ENCODE measurements at places on chromosomes 6 and 20.

DNA sequence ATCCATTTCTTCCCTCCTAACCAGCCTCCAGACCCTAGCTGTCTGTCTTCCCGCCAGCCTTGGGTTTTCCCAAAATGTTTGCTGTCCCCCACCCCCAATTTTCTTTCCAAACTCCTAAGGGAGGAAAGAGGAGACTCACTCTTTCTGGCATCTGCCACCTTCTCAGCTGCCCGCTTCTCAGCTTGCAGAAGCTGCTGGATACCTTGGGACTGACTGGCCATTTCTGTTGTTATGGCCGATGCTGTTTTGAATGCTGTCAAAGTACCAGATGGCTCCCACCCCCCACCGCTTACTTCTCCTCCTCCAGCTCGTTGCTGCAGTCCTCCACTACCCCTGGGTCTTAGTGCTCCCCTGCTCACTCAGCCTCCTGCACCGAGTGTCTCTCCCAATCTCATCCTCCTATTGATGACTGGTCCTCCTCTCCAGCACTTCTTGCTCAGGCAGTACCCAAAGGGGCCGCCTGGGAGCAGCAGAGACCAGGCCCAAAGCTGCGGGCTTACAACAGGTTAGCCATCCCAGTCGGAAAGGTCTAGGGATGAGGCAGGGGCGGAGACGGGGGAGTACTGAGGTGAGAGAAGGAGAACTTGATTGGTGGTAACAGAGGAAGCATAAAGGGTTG, at the start of gene ATP6V1G2:
Gene ATP6V1G2 (minus strand): TSS at position 270 of the 619 bp plus-strand sequence. CDS start 49 bp downstream, at position 221.
- peak; percentile 77 for DNase-seq

- DNase-seq, result no peak
Observed at GRCh38 chr20:53757472-53757913, 163.9 kb upstream of the ZNF217 start.

GRCh38 chr20:56628873-56629463, at the start of gene TFAP2C:
TFAP2C (plus strand) TSS chr20:56629306; CDS start chr20:56629545, 239 bp downstream.
- DNase-seq, result no peak

- DNase-seq, result no peak
Observed at GRCh38 chr6:158191032-158191431, 22.9 kb downstream of the GTF2H5 start.

DNA sequence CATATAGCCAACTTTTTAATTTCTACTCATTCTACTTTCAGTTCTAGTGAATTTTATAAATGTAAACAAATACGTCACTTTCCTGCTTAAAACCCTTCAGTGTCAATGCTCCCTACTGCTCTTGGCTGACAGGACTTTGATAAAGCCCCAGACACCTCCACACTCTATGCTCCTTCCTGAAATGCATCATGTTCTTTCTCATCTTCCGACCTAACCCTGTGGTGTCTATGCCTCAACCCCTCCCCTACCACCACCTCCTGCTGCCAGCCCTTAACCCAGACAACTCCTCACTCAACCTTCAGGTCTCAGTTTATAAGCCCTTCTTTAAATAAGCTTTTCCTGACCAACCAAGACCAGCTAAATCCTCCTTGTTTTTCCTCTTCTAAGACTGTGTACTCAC, 19.1 kb downstream of the TLDC2 start:
- no peak for DNase-seq

- DNase-seq, result no peak
Observed at GRCh38 chr6:111600588-111601445, 4.9 kb downstream of the TRAF3IP2 start.

GRCh38 chr6:87902383-87902782, 145.3 kb upstream of the SPACA1 start:
- no peak for DNase-seq

DNA sequence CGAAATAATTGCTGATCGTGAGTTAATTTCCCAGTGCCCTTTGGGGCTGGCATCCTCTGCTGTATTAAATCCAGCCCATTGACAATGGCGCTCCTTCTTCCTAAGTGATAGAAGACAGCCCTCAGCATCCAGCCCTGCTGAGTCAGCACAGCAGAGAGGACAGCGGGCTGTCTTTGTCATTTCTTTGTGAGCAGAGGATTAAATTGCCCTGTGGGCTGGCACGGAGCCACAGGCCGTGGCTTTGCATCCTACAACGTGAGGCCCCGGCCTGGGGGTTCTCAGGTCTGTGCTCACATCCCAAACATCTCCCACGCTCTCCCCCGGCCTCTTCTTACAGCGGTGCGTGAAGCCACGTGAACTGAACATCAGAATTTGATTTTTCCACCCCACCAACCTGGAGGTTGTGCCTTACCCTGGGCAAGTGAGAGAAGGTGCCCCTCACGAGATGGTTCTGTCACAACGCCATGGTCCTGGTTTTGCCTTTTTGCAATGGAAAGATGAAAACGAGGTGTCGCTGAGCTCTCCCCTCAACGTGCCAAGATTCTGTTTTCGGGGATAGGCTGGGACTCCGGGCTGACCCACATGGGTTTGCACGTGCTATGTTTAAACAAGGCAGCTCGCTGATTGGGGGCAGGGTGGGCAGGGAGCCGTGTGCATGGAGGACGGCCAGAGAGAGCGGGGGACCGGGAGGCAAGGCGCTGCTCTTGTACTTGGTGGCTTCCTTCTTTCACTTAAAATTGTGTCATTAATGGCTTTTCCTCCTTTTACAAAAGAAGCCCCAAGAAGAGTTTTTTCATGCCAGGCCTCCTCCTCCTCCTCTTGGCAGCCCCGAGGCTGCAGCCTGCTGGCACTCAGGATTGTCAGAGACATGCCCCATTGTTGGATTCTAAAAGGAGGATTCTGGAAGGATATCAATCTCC, 19.5 kb downstream of the CDH4 start:
- DNase-seq, result no peak

DNA sequence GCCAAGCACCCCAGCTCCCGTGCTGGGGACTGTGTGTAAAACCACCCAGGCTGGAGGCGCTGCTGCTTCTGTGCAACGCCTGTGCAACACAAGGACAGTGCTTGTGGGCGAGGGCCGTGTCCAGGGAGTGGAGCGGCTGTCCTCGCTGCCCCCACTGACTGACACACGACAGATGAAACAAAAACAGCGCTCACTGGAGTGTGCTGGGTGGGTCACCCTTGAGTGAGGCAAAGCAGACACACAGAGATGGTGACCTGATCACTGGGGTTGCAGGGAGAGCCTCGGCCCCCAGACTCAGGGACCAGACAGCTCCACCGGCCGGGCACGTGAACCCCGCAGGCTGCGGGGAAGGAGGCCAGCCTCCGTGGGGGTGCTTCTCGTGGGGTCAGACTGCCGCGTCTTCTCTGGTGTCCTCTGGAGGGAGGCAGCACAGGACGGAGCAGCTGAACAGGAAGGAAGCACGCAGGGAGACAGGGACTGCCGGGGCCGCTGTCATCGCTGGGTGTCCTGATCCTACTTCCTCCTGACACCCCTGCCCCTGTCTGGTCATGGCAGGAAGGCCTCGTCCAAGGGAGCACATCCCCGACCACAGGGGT, 75.9 kb upstream of the CST7 start:
- DNase-seq, result no peak

GRCh38 chr20:7146552-7147219, 379.2 kb downstream of the BMP2 start:
- no peak for DNase-seq

- no peak for DNase-seq
Observed at GRCh38 chr20:38094373-38094891, 60.9 kb downstream of the RPRD1B start.

- no peak for DNase-seq
Observed at GRCh38 chr6:129771678-129772077, 61.7 kb upstream of the ARHGAP18 start.

DNA sequence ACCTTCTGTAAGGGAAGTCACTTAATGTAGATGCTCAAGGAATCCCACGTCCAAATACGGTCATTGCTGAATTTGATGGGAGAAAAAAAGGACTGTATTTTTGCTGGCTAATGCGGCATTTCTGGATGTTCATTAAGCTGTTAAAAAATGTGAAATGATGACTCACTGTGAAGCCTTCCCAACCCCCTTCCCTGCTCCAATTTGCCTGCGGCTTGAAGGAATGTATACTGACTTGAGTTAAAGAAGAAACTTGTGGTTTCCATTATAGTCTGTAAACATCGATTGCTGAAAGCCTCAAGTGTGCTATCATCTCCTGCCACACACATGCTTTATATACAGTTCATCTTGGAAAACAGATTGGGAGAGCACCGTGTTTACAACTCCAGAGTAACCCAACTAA, 249.1 kb upstream of the JAG1 start:
- no peak for DNase-seq

- DNase-seq, result no peak
Observed at GRCh38 chr6:20789162-20789561, 254.9 kb downstream of the CDKAL1 start.

DNA sequence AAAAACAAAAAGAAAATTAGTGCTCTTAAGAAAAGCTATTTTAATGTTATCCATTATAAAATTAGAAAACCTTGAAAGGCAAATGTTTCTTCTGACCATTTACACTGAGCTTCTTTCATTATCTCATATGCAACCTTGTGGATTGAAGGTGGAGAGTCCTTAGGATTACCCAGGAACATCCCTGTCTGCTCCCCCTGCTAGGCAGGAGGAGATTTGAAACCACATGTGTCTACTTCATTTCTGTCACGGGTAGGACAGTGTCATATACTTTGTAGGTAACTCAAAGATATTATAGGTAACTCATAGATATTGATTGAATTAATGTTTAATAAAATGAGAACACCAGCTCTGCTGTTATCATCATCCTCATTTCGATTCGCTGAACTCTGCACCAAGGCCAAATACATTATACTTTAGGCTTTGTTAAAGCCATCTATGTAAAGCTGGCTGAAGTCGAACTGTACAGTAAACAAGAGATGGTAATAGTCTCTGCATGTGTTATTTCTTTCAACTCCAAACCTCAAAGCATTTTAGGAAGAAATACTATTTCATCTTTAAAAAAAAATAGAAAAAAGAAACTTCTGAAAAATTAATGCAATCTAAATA, 49.5 kb downstream of the HDAC2 start:
- DNase-seq, result no peak

DNA sequence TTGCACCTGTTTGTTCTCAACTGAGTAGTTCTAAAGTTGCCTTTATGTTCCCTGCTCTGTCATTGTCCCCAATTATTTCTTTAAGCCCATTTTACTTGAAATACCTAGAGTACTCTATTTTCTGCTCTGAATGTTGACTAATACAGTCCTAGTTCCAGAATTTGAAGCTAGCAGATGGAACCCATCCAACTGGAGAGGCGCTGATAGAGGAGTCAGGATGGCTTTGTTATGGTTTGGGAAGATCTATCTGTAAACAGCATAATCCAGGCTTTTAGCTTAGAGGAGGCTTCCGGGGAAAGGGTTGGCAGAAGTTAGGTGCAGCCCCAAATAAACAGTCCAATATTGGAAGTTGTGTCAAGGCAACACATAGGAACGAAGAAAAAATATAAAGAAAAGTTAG, 927.7 kb downstream of the TFAP2A start:
- DNase-seq, result no peak

DNA sequence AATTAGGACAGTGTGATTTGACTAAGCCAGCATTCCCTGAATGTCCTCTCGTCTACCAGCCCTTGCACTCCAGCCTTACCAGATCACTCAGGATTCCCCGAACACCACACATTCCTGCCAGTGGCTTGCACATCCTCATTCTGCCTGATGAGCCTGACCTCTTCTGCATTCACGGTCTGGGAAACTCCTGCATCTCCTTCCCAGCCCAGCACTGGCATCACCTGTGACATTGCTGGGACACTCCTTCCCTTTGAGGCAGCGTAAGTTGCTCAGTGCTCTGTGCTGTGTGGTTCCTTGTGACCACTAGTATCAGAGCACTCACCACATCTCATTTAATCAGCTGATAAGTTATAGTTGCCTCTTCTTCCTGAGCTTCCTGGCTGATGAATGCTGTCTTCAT, 17.3 kb downstream of the NCOA7 start:
- DNase-seq, result no peak

DNA sequence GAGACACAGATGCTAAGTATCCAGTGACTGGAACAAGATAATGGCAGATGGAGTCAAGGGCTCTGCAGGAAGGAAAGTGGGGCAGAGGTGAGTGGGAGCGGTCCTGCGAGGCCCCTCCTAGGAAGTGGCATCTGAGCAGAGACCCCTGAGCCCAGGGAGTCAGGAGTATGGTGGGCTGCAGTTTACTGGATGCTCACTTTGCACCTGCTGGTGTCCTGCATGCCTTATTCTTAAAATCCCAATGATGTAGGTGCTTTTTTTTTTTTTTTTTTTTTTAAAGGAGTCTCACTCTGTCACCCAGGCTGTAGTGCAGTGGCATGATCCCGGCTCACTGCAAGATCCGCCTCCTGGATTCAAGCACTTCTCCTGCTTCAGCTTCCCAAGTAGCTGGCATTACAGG, 5.6 kb downstream of the CEBPB start:
- DNase-seq, result no peak

DNA sequence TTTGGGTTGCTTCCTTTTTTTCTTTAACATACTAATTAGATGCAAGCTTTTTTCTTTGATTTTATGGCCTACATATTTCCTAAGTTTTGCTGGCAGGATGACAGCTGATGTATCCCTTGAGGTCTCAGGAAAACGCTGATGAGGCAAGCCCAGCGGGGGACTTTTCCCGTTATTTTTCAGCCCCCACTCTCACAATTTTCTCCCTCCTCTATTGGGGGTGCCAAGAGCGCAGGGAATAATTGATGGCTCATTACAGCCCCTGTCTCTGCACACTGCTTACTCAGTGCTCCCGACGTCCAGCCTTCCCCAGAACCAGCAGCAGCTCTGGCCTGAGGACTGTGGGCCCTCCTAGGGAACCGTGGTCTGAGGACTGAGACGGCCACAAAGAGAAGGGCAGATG, 38.6 kb upstream of the VSTM2L start:
- no peak for DNase-seq

DNA sequence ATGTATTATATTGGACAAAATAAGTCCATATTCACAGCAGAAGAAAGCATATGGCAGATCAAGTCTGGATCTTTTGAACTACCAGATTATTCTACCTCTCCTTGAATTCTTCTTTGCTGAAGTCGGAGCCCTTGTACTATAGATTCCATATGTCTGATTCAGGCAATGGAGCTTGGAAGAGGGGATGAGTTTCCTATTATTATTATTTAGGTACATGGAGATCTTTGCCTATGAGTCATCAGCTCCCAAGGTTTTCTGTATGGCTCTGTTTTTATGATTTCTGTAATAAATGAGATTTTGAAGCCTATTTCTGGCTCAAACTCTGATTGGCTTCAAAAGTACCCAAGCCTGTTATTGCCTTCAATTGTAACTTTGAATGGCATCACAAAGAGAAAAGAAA, 72.0 kb downstream of the OPRM1 start:
- DNase-seq, result no peak

- DNase-seq, result peak; percentile 9
Observed at GRCh38 chr20:45704969-45705637, at the start of gene WFDC10B. WFDC10B (minus strand) TSS chr20:45705019; CDS start chr20:45685992, 19,027 bp downstream.
